ENCODE measurements at places on chromosomes 11 and 22. TPM values are rescaled to one million over a fixed set of nuclear protein-coding genes. Genes with fewer than 3 reads are reported as not detected.

The HBB gene
- total RNA-seq: not detected

DNA sequence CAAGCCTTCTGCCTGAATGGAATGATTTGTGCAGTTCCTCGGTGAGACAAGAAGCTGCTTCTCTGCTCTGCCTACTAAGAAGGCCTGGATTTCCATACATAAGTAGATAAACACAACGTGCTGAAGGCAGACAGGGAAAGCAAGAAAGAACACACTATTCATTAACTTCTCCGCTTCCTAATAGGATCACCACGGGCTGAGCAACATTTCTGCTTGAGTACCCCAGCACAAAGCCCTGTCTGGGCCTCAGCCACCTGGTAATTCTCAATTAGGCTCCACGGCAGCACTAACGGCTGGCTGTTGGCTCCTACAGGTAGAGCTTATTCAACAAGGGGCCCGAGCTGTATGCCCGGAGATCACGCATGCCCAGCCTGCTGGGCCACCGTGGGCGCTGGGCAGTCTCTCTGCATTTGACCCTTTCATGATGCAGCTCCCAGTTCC, 1156.6 kb downstream of the TBC1D22A start:
- no peaks in the 10 kb centered on the region for H3K36me3 ChIP-seq
- H3K4me3 ChIP-seq: no peak overlapping the region
- H3K27me3 ChIP-seq: peaks cover 3% of the 10 kb centered on the region

The TIGD3 gene
- total RNA-seq: 1.1 TPM

DNA sequence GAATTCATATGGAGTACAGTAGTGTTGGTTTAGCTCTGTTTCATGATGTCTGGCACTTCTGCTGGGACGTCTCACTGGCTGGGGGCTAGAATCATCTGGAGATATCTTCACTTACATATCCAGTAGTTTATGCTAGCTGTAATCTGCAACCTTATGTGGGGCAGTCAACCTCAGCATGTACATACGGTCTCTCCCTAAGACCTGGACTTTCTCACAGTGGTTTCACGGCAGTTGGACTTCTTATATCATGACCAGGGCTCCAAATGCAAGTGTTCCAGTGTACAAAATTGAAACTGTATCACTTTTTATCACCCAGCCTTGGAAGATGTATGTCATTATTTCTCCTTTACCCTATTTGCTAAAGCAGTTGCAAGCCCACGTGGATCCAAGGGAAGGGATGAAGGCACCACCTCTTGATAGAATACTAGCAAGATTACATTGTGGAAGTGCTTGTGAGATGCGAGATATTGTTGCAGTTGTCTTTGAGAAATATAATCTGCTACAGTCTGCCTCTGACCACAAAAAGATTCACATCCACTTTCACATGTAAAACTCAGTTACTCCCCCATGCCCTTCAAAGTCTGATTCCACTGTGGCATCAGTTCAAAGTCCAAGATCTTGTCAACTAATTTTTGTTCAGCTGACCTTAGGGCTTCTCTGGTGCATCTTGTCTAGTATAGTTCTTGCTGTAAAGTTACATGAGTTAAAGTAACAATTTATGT, 316.6 kb upstream of the NCAM1 start:
- H3K4me3 ChIP-seq: no peak overlapping the region
- H3K27me3 ChIP-seq: no peaks in the 10 kb centered on the region
- H3K36me3 ChIP-seq: no peaks in the 10 kb centered on the region
- no peaks in the 10 kb centered on the region for H3K4me1 ChIP-seq

DNA sequence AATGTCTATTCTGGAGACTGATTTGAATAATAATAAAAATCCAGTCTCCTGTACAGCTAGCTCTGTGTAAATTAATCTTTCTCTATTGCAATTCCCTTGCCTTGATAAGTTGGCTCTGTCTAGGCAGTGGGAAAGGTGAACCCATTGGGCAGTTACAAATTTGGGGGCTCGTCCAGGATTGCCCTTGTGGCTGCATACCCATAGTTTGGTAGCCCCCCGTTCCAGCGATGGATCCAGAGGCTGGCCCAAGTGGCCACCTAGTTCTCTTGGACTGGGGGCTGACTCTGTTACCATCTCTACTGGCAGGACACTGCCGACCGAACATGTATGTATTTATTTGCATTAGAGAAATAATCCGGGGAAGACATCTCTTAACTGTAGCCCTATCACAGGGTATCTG, 326.2 kb upstream of the PDGFD start:
- no peaks in the 10 kb centered on the region for H3K27me3 ChIP-seq
- H3K4me1 ChIP-seq: no peaks in the 10 kb centered on the region
- H3K36me3 ChIP-seq: no peaks in the 10 kb centered on the region
- no peak for DNase-seq

GRCh38 chr11:21909145-21909544, 283.7 kb upstream of the ANO5 start:
- DNase-seq: no peak
- H3K36me3 ChIP-seq: no peaks in the 10 kb centered on the region
- H3K27ac ChIP-seq: no peak overlapping the region
- H3K4me1 ChIP-seq: no peaks in the 10 kb centered on the region
- H3K4me3 ChIP-seq: no peak overlapping the region

Measured in activated CD8-positive, alpha-beta memory T cell treated with anti-CD3 and anti-CD28 coated beads, Interleukin-2, amount 10 ng/mL, durations not matched to agents 7 days and 5 days (primary cell).